ENCODE measurements at places on chromosomes 12 and 14.

DNA sequence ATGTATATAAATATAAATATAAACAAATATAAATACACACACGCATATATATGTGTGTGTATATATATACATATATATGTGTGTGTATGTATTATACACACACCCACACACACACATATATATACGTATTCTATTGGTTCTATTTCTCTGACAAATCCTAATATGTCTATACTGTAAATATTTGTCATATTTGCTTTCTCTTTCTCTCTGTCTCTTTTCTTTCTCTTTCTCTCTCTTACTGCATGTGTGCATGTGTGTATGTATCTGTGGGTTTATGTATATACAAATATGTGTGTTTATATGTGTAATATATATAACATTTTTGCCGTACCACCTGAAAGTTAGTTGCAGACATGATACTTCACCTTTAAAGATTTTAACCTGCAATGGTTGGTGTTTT, 174.2 kb upstream of the PLEKHG7 start:
- no peak for DNase-seq

DNA sequence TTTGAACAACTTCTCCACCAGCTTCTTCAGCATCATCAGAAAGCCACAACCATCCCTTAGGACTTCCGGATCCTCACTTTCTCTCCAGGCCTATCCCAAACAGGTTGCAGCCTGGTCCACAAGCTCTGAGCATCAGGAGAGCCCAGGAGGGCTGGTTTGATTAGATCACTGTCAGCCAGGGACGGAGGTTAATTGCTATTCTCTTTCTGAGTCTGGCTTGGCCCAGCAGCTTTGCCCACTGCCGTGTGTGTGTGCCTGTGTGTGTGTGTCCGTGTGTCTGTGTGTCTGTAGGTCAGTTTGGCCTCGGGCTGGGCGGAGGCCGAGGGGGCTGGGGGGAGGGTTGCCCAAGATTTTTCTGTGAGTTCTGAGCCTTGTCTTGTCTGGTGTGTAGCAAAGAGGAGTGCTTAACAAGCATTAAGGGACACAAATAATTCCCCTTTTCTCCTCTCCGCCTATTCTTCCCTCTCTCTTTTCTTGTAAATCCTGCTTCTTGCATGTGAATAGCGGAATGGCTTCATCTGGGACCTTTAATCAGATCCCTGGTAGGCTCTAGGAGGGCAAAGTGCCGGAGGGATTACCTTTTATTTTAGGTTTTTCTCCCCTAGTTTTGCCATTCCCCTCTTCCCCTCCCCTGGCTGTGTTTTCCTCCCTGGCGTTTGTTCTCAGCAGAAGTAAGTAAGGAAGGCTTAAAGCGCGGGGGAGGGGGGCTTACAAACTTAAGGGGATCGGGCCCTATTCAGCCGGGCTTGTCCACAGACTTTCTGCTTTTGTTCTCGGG, 138.2 kb upstream of the LHX5 start:
- DNase-seq = no peak

DNA sequence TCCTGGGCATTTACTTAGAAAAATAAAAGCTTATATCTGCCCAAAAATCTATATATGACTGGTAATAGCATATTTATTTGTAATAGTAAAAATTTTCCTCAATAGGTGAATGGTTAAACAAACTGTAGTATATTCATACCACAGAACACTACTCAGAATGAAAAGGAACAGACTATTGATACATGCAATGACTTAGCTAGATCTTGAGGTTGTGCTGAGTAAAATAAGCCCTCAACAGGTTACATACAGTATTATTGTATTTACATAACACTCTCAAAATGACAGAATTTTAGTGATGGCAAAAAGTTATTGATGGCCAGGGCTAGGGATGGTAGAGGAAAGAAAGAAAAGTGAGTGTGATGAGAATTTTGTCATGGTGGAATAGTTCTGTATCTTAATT, 178.4 kb downstream of the BMP4 start:
- no peak for DNase-seq

DNA sequence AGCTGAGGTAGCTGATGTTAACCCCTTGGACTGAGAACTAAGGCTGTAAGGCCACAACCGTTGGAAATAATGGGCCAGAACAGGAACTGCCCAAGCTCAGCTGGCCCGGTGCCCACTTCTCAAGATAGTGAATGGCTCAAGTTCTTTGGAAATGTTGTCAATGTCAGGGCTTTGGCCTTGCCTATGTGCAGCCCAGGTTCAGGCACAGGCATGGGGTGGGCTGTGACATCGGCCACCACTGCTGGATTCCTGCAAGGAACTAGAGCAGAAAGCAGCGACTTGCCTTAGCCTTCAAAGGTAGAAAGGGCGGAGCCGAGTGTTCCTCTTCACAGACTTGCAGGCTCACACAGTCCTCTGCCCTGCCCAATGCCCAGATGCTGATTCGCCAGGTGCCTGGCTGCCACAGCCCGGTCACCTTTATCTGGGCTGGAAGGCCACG, 291.2 kb downstream of the ZFP36L1 start:
- DNase-seq = no peak

GRCh38 chr14:85535991-85536832, 6.3 kb downstream of the FLRT2 start:
- DNase-seq = peak; percentile 60

DNA sequence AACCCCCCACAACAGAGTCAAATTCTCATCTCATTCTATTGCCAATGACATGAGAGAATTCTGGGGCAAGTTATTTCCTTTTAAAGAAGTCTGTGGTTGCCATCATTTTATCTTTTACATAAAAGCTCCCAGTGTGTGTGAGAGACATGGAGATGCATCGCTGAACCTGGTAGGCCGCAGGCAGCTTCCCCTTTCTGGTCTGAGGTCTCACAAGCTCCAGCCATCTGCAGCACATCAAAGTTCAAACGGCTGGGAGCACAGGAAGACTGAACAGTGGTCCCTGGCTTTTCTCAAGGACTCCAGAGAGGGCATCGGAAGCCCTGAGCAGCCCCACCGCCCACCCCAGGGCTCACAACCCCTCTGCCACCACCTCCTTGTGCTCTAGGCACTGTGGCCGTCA, 141.7 kb downstream of the RIMBP2 start:
- no peak for DNase-seq

GRCh38 chr12:31796270-31796951, 67.6 kb upstream of the AMN1 start:
- no peak for DNase-seq

DNA sequence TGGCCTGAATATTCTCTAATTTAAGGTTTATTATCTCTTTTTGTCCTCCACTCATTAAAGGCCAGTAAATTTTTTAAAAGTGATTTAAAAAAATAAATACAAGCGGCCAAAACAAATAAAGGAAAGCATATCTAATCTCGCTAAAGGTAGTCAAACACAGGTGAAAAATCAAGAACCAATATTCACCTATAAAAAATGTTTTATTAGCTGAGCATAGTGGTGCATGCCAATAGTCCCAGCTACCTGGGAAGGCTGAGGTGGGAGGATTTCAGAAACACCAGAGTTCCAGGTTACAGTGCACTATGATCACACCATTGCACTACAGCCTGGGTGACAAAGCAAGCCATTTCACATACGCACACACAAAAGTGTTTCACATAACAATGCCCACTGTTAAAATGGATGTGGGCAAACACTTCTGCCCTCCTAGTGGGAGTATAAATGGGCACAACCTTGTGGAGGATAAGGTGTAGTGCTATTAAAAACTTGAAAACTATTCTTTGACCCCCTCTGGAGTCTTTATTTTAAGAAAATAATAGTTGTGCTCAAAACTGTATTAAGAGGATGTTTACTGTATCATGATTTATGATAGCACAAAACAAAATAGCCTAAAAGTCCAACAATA, 32.7 kb upstream of the NAP1L1 start:
- DNase-seq = no peak

DNA sequence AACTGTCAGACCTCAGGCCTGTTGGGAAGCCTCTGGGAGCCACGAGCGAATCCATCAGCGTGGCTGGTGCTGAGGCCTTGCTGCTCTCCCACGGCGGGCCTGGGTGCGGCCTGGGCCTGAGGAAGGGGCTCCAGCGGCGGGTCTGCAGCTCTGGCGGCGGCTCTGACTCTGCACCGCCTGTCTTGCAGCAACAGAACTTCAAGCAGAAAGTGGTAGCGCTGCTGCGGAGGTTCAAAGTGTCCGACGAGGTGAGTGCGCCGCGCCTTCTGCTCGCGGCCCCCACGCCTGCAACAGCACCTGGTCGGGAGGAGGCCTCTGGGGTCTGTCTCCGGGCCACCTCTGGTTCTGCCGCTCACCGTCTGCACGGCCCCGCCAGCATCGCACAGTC, 28.7 kb upstream of the TEX22 start:
- DNase-seq = no peak

- peak; percentile 26 for DNase-seq
Observed at GRCh38 chr14:69153873-69154270, 953 bp upstream of the DCAF5 start.

Data from AG08395 (cell line).